SW480 (cell line): ENCODE measurements at places on chromosomes 4 and X.
A peak's percentile ranks its signal among the peaks of the same experiment; 100 is the strongest.

DNA sequence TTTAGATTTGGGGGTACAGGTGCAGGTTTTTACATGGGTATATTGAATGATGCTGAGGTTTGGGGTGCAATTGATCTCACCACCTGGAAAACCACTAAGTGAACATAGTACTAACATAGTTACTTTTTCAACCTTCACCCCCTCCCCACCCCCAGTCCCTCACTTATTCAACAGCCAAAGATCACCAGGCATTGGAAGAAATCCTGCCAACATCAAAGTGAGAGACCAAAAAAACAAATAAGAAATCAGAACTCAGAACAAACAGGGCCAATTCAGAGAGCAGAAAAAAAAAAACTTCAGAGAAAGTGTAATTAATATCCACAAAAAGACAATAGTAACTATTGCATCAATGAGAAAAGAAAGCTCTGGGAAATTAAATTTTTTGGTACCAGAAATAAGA lies 20.5 kb upstream of the LAP3 start:
- no peak for DNase-seq

- DNase-seq, result no peak
Measured at GRCh38 chr4:25667931-25668557, 12.4 kb downstream of the SLC34A2 start.

DNA sequence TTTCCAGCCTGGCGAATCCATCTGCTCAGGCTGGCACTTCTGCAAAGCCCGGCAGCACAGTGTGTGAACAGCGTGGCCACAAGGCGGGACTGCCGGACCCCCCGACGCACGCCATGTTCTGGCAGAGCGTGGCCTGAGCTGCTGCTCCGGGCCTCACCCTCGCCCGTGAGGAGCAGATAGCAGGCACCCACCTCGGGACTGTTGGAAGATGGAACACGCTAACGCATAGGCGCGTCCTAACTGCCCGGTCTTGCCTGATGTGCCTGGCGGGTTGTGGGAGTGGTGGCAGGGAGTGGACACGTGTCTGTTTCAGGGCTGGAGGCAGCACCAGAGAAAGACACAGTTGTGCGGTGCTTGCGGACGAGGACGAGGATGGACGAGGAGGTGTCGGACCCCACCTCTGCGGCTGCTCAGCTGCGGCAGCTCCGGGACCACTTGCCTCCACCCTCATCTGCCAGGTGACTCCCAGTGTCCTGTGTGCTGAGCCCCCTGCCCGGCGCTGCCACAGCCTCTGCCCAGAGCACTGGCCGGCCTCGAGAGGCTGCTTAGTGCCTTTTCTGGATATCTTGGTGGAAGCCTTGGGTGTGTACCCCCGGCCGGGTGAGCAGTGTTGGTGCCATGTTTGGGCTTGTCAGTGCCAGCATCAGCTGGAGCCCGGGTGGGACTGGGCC lies 28.2 kb downstream of the UVSSA start:
- no peak for DNase-seq

DNA sequence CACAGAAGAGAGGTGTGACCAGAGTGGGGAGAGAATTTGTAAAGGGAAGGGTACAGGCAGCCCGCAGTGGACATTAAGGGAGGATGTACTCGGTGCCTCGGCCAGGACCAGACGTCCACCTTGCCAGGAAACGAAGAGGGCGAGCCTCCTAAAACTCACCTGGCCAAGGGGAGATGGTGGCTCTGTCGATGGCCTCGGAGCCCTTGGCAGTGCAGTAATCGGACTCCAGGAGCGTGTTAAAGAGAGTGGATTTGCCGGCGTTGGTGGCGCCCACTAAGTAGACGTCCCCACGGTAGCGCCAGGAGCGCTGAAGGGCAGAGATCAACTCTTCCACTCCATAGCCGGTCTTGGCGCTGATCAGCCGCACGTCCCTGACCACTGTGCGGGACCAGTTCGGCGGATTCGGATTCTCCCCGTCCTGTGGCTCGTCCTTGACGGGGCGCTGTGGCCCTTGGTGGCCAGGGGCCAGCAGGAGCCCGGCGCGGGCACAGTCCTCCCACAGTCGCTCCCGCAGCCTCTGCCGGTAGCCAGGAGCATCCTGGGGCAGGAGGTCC lies 1.0 kb downstream of the NOA1 start:
- peak; percentile 9 for DNase-seq

DNA sequence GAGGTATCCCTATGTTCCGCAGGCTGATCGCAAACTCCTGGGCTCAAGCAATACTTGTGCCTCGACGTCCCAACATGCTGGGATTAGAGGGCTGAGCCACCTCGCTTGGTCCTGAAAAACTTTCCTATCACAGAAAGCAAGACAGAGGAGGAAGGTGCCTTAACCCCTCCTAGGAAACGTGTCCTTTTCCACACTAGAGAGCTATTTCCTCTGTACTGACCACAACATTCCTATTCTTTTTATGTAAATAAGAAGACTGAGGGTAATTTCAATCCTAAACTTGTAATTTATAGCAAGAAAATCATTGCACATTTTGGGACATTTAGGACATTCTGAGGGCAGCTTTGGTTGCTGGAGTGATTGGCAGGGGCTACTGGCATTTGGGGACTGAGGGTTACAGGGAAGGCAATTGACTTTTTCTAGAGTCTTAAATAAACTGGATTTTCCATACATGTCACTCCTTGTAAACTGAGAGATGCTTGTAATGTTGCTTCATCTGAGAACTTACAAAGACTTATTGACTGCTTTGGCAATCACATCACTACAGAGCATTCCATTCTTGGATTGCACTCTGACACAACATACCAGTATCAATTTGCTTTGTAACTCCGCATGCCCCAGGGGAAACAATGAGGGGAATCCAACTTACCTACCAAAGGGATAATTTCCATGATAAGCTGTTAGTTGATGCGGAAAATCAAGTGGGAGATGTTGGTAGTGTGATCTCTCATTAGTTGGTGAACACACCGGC lies 15.6 kb downstream of the XAGE3 start:
- peak; percentile 6 for DNase-seq

DNA sequence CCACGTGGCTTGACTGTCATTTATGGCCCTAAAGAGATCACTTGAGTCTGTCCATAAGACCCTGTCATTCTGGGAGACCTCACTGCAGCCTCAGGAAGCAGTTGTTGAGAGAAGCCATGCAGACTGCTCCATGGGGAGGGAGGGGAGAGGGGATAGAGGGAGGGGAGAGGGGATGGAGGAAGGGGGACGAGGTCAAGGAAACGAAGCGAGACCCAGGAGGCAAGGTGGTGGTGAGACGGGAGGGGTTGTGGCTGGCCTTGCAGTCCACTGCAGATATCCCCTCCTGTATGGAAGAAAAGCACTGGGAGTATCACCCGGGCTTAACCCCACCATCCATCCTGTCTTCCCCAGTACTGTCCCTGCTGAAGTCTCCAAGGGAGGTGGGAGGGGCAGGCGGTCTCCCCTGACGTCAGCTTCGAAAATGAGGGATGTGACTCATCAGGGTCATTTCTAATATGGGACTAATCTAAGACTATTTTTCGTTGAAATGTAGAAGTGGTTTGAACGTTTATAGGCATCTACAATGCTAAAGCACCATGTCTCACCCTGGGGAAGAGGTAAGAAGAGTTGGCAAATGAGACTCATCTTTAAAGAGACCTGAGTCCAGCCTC lies 5.6 kb downstream of the TMEM255A start:
- peak; percentile 8 for DNase-seq

GRCh38 chr4:46874811-46875210 lies 34.2 kb downstream of the COX7B2 start:
- no peak for DNase-seq

DNA sequence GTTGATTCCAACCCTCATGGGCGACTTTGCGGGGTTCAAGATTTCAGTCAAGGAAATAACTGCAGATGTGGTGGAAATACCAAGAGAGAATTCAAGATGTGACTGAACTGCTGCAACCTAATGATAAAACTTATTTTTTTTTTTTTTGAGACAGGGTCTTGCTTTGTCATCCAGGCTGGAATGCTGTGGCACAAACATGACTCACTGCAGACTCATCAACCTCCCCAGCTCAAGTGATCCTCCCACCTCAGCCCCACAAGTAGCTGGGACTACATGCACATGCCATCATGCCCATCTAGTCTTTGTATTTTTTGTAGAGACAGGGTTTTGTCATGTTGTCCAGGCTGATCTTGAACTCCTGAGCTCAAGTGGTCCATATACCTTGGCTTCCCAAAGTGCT lies 19.5 kb upstream of the WDFY3 start:
- DNase-seq, result no peak

- DNase-seq, result peak; percentile 76
Measured at GRCh38 chr4:74671080-74671698, 123.1 kb downstream of the BTC start.

GRCh38 chr4:77917075-77917474 lies 54.4 kb downstream of the MRPL1 start:
- no peak for DNase-seq

GRCh38 chrX:73213734-73214425 lies 771 bp downstream of the NAP1L2 start:
- DNase-seq, result no peak

GRCh38 chr4:140811429-140811828 lies 55.2 kb upstream of the TBC1D9 start:
- no peak for DNase-seq

DNA sequence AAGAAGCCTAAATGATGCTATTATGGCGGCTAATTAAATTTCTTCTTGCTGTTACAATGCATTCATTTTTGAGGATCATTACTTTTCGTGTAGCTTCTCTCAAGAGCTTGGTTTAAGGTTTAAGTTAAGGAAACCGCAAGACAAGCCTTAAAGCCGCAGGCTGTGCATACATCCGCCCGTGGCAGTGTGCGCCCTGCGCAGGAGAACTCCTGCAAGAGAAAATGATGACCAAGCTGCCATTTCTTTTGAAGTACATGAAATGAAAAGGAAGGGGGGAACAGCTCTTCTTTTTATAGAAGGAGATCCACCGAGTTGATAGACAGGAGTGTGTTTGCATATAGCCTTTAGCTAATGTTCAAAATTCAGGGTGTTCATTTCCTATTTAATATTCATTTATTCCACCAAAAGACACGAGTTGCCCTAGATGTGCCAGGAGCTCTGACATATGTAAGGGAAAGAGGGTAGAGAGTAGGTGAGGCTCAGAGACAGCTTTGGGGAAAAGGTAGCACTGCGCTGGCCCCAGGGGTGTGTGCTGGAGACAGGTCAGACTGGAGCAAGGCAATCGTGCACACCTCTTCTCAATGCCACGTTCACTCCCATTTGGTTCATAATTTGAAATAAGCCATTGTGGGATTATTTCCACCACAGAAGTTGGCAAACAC lies 112.1 kb upstream of the LDB2 start:
- DNase-seq, result no peak

DNA sequence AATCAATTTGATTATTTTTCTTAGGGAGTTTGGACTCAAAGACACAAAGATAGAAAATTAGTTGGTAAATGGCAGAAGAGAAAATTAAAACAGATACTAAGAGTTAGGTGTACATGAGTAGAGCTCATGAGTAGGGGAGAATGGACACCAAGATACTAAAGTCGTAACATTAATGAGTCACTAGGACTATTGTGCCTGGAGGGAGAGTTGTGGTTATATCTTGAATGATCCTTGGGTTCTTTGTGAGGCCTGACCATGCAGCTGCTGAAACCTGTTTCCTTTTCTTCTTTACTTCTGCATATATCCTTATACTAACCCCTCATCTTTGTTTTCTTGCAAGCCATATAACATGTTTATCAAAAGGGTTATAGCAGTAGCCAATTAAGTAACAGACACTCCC lies 532.8 kb downstream of the RPA4 start:
- DNase-seq, result no peak

DNA sequence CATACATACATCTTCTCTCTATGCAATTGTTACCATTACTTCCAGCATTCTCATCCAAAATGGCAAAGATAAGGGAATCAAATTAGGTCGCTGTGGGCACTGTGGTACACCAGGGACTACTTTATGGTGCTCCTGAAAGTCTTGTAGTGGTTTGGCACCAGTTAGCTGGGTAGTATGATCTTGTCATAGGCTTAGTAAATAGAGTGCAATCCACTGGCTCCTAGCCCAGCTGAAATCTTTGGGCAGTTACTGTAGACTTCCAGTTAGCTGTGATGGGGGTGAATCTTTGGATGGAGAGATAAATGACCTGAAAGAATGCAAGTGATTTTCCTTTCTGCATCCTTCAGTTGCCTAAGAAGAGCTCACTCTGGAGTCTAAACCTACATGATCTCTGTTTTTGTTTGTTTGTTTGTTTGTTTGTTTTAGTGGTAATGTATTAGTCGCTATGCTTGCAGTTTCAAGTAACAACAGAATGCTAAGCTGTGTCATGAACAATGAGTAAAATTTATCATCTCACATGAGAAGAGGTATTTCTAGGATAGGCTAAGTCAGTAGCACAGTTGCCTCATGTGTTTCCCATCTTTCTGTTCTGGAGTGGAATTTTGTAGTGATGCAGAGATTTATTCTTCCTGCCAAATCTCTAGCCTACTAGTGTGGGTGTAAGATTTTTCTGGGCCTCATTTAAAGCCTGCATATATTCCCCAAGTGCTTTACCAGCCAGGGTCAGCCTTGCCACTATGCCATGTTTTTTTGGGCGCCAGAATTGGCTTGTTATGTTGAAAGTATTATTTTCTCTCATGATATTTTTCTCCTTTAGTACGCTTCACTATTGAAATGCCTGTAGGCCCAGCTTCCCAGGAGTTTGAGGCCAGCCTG lies 24.2 kb downstream of the HERC3 start:
- no peak for DNase-seq

DNA sequence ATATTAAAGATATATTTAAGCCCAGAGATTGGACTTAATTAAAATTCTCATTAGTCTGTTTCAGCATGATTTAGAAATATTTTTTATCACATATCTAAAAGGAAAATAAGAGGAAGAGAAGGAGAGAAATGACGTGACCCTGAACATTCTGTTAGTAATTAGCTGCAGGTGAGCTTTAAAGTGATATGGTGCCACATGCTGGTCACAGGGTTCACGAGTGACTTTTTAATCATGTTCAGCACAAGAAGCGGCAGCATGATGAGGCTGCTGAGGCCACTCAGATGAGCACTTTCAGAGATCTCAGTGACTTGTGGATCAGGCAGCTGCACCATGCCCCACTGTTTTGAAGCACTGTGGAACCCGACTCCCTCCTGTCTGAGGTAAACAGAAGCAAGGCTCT lies 37.9 kb upstream of the NPY2R start:
- DNase-seq, result no peak

- DNase-seq, result no peak
Measured at GRCh38 chr4:87823200-87823599, 9.6 kb upstream of the MEPE start.

DNA sequence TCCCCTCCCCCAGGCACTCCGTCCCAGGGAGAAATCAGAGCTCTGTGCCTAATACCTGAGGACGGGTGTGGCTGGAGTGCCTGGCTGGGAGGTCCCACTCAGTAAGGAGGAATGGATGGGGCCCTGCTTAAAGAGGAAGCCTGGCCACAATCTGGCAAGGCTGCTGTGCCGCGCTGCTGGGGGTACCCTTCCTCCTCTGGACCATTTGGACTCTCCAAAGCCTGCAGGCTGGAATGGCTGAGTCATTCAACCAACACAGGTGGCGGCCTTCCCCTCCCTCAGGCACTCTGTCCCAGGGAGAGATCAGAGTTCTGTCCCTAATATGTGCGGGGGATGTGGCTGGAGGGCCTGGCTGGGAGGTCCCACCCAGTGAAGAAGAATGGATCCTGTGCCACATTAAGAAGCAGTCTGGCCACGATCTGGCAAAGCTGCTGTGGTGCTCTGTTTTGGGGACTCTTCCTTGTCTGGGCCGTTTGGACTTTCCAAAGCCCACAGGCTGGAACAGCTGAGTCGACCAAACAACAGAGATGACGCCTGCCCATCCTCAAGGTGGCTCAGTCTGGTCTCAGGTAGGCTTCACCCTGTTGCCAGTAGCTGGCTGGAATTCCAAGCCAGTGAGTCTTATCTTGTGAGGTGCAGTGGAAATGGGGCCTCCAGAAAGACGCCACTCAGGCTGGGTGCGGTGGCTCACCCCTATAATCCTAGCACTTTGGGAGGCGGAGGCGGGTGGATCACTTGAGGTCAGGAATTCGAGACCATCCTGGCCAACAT lies 127.3 kb upstream of the HUWE1 start:
- DNase-seq, result no peak
